B cell (primary cell): ENCODE measurements at places on chromosomes 16 and 17.
A peak's percentile ranks its signal among the peaks of the same experiment; 100 is the strongest.

- peak; percentile 42 for DNase-seq
Measured at GRCh38 chr16:83802135-83802534, 5.6 kb upstream of the HSBP1 start.

GRCh38 chr17:78236362-78237127 lies 5.1 kb downstream of the TMEM235 start:
- no peak for DNase-seq

- no peak for DNase-seq
Measured at GRCh38 chr16:27470567-27471431, 68.8 kb downstream of the IL21R start.

DNA sequence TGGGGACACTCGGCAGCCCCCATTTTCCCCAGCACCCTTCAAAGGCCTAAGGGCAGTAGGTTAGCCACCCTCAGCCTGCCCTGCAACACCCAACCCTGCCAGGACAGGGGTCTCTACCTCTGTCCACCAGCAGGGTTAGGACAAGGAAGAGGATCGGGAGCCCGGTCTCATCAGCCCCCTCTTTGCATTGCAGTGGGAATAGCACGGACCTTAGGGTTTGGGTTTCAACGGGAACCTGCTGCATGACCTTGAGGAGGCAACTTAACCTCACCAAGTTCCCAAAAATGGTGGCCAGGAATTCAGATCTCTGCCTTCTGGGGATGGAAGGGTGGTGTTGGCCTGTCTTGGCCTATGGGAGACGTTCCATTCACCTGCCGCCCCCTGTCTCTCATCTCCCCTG lies 20.2 kb upstream of the SPPL2C start:
- no peak for DNase-seq

DNA sequence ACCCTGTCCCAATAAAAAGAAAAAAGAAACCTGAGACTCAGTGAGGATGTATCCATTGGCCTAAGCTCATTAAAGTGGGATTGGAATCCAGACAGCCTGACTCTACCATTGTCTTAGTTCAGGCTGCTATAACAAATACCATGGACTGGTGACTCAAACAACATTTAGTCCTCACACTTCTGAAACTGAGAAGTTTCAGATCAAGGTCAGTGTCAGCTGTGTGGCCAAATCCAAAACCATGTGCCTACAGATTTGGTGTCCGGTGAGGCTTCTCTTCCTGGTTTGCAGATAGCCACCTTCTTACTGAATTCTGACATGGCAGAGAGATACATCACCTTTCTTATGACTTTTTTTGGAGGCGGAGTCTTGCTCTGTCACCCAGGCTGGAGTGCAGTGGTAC lies 53.3 kb upstream of the KDM8 start:
- DNase-seq: no peak

GRCh38 chr17:1498233-1498632 lies 5.7 kb upstream of the MYO1C start:
- no peak for DNase-seq

GRCh38 chr16:75854152-75854551 lies 127.9 kb upstream of the CPHXL start:
- no peak for DNase-seq

- DNase-seq: no peak
Measured at GRCh38 chr16:22693638-22694340, 120.2 kb upstream of the HS3ST2 start.

GRCh38 chr17:44736551-44737240 lies 22.1 kb upstream of the ADAM11 start:
- DNase-seq: no peak

GRCh38 chr16:29678691-29679267 lies at the start of gene QPRT:
QPRT (plus strand) TSS chr16:29679180; CDS start chr16:29679198, 18 bp downstream.
- peak; percentile 10 for DNase-seq

DNA sequence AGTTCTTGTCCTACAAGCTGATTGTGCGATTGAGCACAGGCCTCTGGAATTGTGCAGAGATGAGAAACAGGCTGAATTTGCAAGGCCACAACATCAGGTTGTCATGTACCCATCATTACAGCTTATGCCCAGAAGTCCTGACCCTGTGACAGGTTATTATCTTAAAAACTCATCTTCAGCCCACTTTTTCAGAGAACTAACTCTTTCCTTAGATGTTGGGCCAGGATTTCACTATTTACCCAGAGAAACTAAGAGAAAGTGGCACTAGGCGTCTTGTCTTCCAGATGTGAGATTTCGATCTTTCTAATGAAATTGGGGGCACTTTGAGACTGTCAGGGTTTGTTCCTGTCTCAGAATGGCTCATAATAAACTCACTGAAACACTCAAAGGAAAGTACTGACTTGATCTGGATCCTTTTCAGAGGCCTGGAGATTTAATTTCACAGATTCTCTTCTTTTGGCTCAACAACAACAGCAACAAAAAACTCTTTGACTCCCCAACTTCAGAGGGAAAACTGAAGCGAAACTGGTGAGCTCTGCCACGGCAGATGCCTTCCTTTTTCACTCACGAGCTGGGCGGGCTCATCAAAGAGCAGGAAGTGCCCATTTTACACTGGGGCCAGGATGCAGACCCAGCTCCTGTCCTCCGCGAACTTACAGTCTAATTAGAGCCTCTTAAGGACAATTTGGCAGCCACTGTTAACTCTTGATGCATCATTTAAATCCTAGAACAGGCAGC lies 17.7 kb upstream of the SLC12A3 start:
- DNase-seq: no peak

DNA sequence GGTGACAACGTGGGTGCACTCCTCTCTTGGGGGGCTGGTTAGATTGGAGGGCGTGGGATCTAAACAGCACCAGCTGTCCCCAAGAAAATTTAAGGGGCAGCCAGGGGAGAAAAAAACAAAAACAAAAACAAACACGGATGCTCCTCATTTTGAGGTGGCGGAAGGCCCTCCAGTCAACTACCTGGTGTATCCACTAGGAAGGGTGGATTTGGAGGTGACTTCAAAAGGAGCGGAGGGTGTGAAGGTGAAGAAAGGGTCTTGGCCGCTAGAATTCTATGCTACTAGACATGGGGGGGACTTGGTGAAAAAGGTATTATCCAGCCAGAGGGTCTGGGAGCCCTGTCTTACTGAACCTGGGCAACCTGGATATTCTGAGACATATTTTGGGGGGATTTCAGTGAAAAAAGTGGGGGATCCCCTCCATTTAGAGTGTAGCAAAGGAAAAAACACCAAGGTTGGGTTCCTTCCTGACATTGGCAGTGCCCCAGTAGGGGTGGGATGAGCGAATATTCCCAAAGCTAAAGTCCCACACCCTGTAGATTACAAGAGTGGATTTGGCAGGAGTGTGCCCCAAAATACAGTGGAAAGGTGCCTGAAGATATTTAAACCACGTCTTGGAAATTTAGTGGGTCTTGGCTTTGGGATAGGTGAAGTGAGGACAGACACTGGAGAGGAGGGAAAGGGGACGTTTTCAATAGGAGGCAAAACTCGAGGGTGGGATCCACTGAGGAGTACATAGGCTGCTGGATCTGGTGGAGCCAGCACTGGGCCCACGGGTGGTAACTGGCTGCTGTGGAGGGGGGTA lies 454 bp upstream of the FGF11 start:
- no peak for DNase-seq

DNA sequence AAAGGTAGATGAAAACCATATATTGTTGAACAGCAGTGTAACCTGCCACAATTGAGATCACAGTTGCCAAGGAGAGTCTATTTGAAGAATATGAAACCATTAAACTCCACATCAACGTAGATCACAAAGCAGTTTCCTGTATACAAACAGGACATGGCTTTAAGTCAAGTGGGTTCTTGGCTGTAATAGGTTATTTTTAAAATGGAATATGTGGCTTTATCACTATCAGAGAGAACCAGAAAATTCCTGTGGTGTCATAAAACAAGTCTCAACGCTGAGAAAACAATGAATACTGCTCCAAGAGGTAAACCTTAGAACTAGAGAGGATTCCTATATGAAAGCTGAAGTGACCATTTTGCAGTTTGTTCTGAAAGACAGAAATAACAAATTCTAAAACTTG lies 999.7 kb downstream of the CDH11 start:
- DNase-seq: no peak

GRCh38 chr17:50781167-50781566 lies 13.8 kb upstream of the ANKRD40CL start:
- DNase-seq: no peak

GRCh38 chr16:9885467-9885866 lies 296.8 kb downstream of the GRIN2A start:
- DNase-seq: no peak

- DNase-seq: peak; percentile 70
Measured at GRCh38 chr16:11105038-11105903, 150.7 kb downstream of the SOCS1 start.

DNA sequence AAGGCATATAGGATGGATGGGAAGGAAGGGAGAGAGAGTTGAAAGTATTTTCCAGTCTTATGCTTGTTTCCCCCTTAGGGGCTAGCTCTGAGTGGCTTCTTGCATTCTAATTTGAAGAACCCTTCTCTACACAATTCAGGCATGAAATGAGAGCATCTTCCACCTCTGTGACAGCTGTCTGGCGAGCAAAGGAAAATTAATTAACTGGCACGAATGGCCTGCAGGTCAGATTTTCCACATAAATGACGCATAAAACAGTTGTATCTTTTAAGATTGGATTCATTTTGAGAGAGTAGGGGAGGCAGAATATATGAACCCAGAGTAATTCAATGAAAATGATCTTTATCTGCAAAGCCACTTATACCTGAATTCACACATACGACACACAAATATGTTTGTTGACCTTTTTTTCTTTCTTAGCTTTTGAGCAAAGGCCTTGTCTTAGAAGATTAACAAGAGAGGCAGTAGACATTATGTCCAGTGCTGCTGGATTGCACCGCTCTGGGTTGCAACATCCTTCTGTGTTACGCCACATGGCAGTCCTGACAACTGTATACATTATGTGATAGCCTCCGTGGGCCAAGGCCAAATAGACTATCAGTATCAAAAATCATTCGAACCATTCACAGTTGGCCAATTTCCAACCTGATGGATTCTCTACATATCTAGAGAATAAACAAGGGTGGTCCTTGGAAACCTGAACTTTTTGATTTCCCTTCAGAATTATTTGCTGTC lies 173.0 kb upstream of the GOT2 start:
- DNase-seq: no peak

- DNase-seq: no peak
Measured at GRCh38 chr17:18976201-18976600, 24.2 kb downstream of the SLC5A10 start.

DNA sequence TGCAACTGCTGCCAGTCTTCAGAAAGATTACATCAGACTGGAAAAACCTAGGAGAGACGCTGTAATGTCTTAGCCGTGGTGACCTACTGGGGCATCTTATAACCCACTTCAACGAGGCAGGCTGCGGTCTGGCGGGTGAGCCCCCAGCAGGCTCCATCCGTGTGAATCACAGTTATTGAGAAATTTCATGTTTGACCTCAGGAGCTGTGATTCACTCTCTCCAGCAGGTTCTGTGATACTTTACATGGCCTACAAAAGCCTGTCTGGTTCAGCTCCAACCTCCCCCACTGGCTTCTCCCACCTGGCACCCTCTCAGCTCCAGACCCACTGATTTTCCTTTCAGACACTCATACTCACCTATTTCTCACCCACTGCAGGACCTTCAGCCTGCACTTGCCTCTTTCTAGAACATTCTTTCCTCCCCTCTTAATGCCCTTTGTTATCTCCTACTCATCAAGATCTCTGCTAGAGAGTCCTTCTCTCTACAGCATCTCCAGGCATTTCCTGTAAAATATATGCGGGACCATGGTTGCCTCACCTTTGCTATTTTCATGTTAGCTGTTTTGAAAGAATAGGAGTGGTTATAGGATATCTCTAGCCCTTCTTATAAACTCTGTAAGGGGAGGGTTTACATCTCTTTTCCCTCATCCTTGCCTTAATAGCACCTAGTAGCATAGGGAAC lies 227.9 kb downstream of the MAF start:
- DNase-seq: no peak

GRCh38 chr17:45828582-45829133 lies 16.0 kb upstream of the SPPL2C start:
- DNase-seq: no peak

- no peak for DNase-seq
Measured at GRCh38 chr16:87028481-87029320, 288.5 kb downstream of the C16orf95 start.

DNA sequence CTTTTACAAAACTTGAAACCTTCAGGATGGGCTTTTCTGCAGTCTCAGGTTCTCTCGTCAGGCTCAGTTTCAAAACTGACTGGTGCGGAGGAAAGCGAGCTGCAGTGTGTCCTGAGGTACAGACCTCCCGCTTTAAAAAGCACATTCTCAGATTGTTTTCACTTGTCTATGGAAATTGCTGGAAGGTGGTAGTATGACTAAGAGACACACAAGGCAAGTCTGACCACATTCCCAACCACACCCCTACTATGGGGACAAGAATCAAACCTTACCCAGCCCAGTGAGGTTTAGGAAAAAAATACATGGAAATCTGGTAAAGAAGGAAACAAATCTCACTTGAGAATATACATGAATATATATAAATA lies 18.2 kb downstream of the SRP68 start:
- no peak for DNase-seq

DNA sequence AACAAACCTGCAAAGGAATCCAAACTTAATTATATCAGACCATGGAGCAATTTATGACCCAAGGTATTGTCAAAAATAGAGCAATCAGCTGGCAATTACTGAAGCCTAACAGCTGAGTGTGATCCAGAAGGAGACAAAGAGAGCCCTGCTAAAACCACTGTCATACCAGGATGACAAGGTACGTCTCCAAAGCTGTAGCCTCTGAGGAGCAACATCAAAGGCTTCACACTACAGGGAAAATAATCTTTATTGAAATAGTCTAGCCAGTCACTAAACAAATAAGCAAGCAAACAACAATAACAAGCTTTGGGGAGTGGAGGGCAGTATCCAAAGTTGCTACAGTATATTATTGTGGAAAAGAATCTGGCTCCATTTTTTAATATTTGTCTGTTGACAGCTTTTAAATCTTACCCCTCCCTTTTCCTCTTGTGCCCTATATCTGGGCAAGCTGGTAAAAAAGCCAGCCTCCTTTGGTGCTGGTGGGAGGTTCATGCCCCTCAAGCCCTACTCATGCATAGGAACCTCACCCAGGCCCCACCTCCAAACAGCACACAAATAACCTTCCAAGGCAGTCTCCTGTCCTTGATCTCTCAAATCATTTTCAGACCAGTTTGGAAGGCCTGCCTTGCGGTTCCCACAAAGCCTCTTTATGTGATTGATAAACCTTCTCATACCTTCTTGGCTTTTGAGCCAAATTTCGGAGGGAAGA lies 73.7 kb downstream of the ITFG1 start:
- DNase-seq: no peak

GRCh38 chr16:79563921-79564320 lies 36.6 kb downstream of the MAF start:
- no peak for DNase-seq

DNA sequence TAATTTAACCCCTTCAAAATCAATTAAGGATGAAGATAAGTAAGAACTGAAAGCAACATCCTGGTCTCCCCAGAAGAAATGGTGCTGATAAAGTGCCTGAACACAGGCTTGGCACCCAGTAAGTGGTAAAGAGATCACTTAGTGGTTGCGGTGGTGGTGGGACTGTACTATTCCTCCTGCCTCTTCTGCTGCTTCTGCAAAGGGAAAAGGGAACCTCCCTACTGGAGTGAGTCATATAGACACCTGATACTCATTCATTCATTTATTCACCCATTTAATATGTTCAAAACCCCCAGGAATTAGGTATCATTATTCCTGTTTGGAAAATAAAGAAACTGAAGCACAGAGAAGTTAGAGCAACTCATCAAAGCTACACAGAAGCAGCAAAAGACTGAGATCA lies 60.6 kb downstream of the CDYL2 start:
- no peak for DNase-seq
